ENCODE measurements at places on chromosomes 6 and 20.

- DNase-seq: no peak
These were observed at the start of gene MYMX for GRCh38 chr6:44216677-44217331. Gene MYMX, plus strand, starts transcription at chr6:44216926. Its CDS starts 546 bp downstream, at chr6:44217472.

- DNase-seq: no peak
These were observed 16.6 kb downstream of the SLC2A12 start for GRCh38 chr6:134035823-134036296.

GRCh38 chr6:35018182-35018519 is 123.0 kb downstream of the TCP11 start:
- no peak for DNase-seq

DNA sequence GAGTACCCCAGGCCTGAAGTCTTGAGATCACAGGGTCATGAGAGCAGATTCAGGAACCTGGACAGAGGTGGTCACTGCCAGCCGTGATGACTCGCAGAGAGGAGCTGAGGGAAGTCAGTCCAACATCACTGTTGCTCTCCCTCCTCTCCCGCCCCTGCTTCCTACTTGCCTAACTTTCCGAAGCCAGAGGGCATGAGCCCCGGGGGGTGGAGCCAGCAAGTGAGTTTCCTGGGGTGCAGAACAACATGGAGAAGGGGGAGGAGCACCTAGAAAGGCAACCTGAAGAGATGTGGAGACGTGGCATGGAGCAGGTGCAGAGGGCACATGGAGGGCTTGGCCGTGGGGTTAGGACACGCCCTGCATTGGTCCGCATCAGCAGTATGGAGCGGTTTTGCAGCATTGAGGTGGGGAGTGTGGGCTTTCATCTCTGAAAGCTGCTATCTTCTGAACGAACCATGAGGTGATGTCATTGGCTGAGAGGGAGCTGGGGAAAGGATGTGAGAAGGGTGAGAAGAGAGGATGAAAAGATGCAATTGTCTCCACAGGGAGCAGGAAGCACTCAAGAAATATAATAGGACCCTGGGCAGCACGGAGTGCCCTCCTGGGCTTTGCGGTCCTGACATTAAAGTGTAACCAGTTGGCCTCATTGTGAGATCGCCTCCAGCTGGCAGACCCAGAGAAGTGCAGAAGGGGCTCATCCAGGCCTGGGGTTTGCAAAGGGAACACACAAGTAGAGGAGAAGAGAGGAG is 25.0 kb downstream of the GDAP1L1 start:
- no peak for DNase-seq

DNA sequence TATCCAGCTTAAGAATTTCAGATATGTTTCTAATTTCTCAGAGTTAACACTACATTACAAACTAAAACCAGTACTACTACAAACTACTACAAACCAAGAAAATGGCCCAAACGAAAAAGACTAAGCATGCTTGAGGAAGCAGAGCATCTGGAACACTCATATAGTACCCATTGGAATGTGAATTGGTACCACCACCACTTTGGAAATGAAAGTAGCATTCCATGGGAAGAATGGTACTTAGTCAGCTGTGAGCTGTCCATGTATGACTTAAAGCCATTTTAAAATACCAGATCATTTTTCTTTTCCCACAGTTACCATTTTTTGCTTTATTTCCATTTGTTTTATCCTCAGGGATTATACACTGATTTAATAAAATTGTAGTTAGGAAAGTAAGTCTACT is 30.5 kb downstream of the FBXO9 start:
- no peak for DNase-seq
